Caco-2 (cell line): ENCODE measurements at places on chromosomes 1 and 21. TPM values are rescaled to one million over a fixed set of nuclear protein-coding genes. Genes with fewer than 3 reads are reported as not detected.

GRCh38 chr1:44405031-44405797, at the start of gene RNF220:
Gene RNF220, plus strand, starts transcription at chr1:44405255.
- DNase-seq: peak; percentile 62

DNA sequence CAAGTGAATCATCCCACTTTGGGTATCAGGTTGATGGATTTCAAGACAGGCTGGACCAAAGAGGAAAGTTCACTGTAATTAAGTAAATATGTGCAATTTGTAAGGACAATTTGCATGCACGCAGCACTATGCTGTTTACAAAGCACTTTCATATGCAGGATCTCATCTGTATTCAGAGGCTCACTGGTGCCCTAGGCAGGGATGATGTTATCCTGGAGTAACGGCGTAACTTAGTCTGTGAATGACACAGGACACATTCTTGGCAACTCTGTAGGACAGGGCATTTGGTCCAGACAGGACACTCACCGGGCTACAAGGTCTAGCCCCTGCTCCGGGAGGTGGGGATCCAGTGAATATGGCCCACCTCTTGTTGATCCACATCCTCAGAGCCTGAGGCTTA, 365.4 kb upstream of the DUSP10 start:
- DNase-seq: no peak

- DNase-seq: no peak
Observed at GRCh38 chr1:2564815-2565374, 8.7 kb downstream of the TNFRSF14 start.

PRR9 gene
- 0.88 TPM in 1 of 2 replicates, not detected in the other for total RNA-seq

DNA sequence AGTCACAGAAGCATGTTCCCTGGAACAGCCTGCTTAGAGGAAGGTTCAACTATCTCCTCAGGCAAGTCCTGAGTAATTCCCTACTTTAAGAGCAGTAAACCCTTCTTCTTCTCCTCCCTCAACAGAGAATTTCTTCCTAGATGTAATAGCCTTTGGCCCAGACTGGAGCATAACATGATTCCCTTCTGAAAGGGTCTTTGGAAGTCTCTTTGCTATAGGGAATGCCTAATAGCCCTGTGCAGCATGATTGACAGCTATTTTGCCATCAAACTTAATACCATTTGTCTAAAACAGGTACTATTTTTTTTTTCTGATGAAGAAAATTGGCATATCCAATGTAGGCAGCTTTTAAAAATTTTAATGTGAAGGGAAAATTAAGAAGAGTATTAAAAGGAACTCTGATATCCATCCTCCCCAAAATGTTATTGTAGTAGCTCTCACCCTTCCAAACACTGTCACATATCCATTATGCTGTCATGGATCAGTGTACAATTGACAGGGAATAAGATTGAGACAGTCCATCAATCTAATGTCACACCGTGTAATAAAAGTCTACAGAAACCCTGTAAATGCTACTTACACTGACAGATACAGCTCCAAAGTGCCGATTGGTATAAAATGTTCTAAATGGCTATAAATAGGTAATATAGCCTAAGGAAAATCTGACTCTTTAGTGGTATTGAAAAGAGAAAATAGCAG, 884.6 kb downstream of the TTLL7 start:
- no peak for DNase-seq
